ENCODE measurements at places on chromosomes 12 and 14.

DNA sequence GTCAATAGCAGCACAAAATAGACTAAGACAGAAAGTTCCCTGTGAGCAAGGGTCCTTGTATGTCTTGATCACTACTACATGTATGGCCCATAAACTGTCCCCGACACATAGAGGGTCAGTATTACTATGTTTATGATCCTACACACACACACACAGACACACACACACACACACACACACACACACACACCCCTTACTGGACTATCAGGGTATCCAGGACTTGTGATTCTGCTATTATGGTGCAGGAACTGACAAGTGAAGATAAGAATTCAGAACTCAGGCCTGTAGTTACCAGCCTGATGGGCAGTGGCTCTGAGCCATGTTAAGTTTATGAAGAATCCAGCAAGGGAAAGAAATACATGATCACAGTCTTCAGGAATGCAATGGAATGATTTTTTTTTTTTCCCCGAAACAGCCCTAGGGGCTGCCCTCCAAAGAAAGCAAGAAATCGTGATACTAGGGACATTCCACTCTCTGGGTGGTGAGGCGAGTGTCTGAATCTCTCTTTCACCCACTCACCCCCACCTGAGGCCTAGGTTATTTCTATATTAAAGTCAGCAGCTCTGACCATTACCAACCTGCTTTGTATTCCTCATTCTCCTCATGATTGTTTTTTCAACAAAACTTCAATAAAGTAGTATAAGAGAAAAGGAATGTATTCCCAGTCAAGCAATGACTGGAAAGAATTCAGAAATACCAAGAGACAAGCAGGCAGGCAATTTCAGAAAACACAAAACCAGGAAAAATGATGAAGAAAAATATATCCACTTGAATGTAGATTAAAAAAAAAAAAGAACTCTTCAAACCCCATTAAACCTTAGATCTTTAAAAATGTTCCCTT lies 105.8 kb downstream of the AVPR1A start:
- DNase-seq = no peak

- no peak for DNase-seq
These were observed 283.2 kb downstream of the NUAK1 start for GRCh38 chr12:105855361-105856047.

DNA sequence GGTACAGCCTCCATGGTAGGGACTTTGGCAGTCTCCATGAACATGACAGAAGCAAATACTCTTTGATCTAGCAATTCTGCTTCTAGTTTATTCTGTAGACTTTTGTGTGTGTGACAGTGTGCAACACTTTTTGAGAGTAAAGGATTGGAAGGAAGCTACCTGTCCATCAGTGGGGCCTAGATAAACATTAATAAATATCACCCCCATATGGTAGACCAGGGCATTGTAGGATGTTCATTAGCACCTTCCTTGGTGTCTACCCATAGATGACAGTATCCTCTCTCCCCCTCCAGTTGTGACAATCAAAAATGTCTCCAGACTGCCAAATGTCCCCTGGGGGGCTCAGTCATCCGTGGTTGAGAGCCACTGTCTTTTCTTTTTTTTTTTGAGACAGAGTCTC lies 10.8 kb downstream of the SNRNP35 start:
- DNase-seq = no peak

DNA sequence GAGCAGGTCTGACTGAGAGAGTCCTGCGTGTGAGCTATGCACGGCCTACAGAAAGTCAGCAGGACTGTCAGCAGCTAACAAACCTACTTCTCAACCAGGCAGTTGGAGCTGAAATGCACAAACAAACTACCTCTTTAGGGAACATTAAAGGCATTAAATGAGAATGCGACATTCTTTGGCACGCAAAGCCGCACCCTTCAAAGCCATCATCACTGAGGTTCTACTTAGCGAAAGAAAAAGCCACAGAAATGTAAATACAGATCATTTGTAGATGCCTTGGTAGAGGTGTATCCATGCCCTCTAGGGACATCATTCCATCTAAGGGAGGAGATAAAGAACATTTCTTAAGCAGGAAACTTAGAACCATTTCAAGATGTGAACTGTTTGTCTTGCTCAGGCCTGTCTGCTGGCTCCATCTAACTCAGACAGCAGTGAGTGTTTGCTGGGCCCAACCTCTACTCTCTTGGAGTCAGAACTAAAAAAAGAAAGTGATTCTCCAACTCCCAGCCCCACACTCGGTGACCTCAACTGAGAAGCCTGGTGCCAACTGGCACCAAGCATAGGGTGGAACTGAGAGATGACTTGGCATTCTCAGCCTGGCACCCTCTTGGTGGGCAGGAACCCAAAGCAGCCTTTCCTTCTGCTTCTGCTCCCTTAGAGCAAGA lies 63.5 kb upstream of the MBIP start:
- DNase-seq = no peak

DNA sequence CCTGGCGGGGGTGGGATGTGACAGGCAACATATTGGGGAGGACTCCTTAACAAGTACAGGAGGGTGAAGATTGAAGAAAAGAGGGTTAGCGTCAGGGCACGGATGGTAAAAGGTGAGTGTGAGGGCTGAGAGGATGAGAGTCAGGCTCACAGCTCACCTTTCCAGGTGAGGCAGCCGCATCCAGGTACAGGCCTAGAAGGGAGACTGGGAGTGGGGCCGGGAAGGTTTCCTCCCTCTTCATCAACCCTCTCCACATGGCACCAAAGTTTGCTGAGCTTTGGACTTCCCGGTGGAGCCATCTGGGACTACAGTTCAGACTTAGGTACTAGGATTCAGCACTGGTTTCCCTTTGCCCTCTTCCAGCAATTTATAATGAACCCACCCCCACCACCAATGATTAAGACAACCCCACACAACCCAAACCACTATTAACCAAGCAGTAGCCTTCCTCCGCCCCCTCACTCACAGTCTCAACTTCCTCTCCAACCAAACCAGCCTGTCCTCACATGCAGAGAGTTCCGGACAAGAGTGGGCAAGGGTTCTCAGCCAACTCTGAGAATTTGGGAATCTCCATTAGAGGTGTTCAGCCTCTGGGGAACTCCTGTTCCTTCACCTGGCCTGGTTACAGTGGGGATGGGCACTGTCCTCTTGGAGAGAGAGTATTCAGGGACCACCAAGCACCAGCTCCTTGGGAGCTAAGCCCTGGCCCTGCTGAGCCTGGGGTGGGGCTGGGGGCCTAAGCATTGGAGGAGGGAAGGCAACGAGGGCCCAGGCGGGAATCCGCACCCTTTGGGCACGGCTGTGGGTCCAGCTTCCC lies 2.4 kb upstream of the HOXC4 start:
- no peak for DNase-seq

Data from right atrium auricular region (tissue), 2 donors.